ENCODE measurements at places on chromosomes 1 and 21. TPM values are rescaled to one million over a fixed set of nuclear protein-coding genes. Genes with fewer than 3 reads are reported as not detected.

DNA sequence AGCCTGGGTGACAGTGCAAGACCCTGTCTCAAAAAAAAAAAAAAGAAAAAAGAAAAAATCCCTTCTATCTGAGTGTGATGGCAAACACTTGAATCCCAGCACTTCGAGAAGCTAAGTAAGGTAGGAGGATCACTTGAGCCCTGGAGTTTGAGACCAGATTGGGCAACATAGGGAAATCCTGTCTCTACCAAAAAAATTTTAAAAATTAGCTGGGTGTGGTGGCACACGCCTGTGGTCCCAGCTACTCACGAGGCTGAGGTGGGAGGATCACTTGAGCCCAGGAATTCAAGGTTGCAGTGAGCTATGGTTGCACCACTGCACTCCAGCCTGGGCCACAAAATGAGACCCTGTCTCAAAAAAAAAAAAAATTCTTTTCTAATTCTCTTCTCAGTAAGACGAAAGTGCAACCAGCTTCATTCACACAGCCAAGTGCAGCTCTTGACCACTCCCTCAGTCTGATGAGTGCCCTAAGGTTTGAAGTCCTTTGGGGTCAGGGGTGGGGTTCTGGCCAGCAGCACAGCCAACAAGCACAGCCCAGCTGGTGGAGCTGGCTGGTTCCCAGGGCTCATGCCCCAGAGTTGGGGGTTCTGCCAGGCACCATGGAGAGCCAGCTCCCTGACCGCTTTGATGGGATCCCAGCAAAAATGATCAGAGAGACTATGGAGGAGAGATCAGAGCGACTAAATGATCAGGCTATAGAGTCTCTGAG lies 8.0 kb downstream of the SLC2A5 start:
- peaks cover 29% of the 10 kb centered on the region for H3K4me1 ChIP-seq
- H3K27me3 ChIP-seq = no peaks in the 10 kb centered on the region
- no peak overlapping the region for H3K4me3 ChIP-seq
- no peak overlapping the region for H3K27ac ChIP-seq

GRCh38 chr1:199129247-199129646 lies 490.4 kb downstream of the PTPRC start:
- H3K27ac ChIP-seq = no peak overlapping the region
- H3K4me3 ChIP-seq = no peak overlapping the region
- H3K4me1 ChIP-seq = no peaks in the 10 kb centered on the region
- DNase-seq = no peak
- H3K36me3 ChIP-seq = no peaks in the 10 kb centered on the region

DNA sequence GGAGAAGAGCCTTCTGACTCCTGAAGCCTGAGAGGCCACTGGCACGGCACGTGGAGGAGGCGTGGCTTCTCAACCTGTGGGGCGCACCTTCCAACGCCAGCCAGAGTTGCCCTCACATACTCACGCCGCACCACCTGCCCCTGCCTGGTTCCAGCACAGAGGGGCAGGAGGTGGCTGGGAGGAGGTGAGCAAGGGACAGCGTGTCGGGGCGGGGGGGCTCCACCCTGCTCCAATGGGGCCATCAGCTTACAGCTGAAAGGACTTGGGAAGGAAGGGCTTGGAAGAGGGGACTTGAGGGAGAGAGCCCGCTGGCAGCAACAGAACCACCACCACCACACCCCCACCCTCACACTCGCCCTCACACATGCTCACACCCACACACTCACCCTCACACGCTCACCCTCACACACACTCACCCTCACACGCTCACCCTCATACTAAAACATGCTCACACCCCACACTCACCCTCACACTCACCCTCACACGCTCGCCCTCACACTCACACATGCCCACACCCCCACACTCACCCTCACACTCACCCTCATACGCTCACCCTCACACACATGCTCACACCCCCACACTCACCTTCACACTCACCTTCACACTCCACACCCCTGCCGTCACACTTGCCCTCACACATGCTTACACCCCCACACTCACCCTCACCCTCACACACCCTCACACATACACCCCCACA lies 41.6 kb upstream of the EDN2 start:
- DNase-seq = no peak
- no peak overlapping the region for H3K27ac ChIP-seq
- H3K4me1 ChIP-seq = no peaks in the 10 kb centered on the region
- no peak overlapping the region for H3K4me3 ChIP-seq
- H3K27me3 ChIP-seq = no peaks in the 10 kb centered on the region
- no peaks in the 10 kb centered on the region for H3K36me3 ChIP-seq

- no peak overlapping the region for H3K27ac ChIP-seq
- DNase-seq = no peak
- H3K4me1 ChIP-seq = no peaks in the 10 kb centered on the region
- no peaks in the 10 kb centered on the region for H3K36me3 ChIP-seq
- no peaks in the 10 kb centered on the region for H3K27me3 ChIP-seq
- H3K4me3 ChIP-seq = no peak overlapping the region
Observed at GRCh38 chr1:115261496-115261895, 76.6 kb downstream of the NGF start.

GRCh38 chr1:155856257-155856974 lies 598 bp downstream of the GON4L start:
- DNase-seq = no peak
- peak overlapping the region; percentile 77 for H3K4me3 ChIP-seq
- peaks cover 16% of the 10 kb centered on the region for H3K36me3 ChIP-seq
- 0 out of 2 replicates have a peak overlapping the region, but pooled peaks have one; percentile 15 for H3K27ac ChIP-seq

- DNase-seq = no peak
- H3K36me3 ChIP-seq = no peaks in the 10 kb centered on the region
- H3K27ac ChIP-seq = no peak overlapping the region
- peaks cover 11% of the 10 kb centered on the region for H3K4me1 ChIP-seq
- no peak overlapping the region for H3K4me3 ChIP-seq
Observed at GRCh38 chr1:41627491-41628280, 143.2 kb upstream of the EDN2 start.

DNA sequence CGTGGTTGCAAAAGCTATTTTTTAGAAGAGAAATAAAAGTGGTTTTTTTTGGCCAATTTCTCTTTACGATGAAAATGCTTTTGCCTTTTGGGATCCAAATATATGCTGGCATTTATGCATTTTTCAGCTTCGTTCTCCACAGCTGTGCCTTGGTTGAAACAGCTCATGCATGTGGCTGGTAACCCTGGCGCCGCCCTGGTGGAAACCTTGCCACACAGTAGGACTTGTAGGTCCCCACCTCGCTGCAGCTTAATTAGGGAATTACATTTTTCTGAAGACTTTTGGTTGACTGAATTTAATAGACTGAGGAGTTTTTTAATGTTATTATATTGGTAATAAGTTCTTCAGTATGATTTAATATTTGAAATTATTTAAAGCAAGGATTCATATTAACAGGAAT lies 12.7 kb upstream of the PCP4 start:
- no peaks in the 10 kb centered on the region for H3K4me1 ChIP-seq
- no peaks in the 10 kb centered on the region for H3K27me3 ChIP-seq
- H3K4me3 ChIP-seq = no peak overlapping the region

DNA sequence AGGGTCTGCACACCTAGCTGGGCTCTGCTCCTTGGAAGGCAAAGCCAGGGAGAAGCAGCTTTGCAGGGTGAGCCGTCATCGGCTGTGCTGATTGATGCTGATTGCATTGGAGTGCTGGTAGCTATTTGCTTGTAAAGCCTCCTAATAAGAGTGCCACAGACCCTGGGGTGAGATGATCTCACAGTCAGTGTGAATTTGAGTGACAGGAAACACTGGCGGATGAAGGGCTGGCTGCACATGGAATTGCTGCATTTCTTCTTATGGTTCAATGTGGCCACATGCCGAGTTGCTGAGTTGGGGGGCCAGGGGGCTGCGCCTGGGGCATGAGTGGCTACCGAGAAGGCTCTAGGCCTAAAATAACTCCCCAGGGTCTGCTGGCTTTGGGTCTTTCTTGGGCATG lies 138.2 kb upstream of the CACNA1E start:
- no peaks in the 10 kb centered on the region for H3K4me1 ChIP-seq
- DNase-seq = no peak
- no peak overlapping the region for H3K27ac ChIP-seq
- no peaks in the 10 kb centered on the region for H3K36me3 ChIP-seq

DNA sequence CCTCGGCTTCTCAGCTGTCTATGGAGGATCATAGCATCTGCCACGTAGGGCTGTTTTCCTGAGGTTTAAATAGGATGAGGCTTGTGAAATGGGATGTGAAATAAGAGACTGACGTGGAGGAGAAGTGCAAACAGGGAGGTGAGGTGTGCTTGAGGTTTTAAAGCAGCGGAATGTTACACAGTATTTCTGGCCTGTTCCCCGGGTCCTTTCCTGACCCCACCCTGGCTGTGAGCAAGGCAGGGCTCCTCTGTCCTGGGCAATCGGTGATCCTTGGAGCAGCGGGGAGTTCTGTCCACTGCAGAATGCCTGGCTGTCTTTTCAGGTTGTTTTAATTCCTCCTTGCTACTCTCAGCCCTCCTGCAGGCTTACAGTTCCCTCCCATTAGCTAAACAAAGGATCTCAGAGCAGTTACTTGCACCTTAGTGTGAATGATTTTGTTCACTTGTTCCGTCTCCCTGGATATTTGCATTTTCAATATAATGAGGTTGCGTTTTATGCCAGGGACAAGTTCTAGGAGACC lies 38.6 kb downstream of the LHX4 start:
- no peaks in the 10 kb centered on the region for H3K27me3 ChIP-seq
- H3K4me3 ChIP-seq = no peak overlapping the region
- H3K27ac ChIP-seq = no peak overlapping the region
- H3K36me3 ChIP-seq = no peaks in the 10 kb centered on the region

GRCh38 chr1:183645531-183645930 lies 7.6 kb downstream of the APOBEC4 start:
- no peaks in the 10 kb centered on the region for H3K36me3 ChIP-seq
- no peak overlapping the region for H3K27ac ChIP-seq
- peaks cover 3% of the 10 kb centered on the region for H3K4me1 ChIP-seq
- no peaks in the 10 kb centered on the region for H3K27me3 ChIP-seq

- no peaks in the 10 kb centered on the region for H3K36me3 ChIP-seq
- H3K4me1 ChIP-seq = no peaks in the 10 kb centered on the region
- no peaks in the 10 kb centered on the region for H3K27me3 ChIP-seq
- no peak overlapping the region for H3K4me3 ChIP-seq
Observed at GRCh38 chr21:44258056-44258725, 3.5 kb downstream of the DNMT3L start.

GRCh38 chr1:168300626-168301025 lies 19.9 kb downstream of the TBX19 start:
- no peak for DNase-seq

DNA sequence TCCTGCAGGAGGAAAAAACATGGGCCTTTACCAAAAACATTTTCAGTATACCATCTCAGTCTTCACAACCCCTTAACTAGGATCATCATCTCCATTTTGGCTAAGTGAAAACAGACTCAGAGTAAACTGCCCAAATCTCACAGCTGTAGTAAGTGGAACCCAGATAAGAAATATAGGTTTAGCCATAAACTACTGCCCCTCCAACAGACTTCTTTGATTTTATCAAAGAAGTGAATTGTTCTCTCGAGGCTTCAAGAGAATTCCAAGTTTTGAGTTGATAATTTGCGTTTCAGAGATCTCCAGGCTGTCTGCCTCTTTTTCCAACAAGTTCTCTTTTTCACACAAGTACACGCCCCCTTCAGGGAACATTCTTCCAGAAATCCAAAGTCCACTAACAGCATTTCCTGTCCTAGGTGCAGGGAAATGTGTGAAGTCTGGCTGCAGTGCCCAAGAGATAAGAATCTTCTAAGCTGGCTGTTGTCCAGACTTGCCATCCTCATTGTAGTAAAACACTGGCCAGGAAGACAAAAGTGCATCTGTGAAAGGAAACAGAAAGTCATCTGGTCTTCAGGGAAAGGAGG lies 30.8 kb downstream of the RNF19B start:
- peaks cover 14% of the 10 kb centered on the region for H3K4me1 ChIP-seq
- H3K27ac ChIP-seq = peak overlapping the region; percentile 71
- H3K36me3 ChIP-seq = peaks cover 57% of the 10 kb centered on the region
- no peak overlapping the region for H3K4me3 ChIP-seq

GRCh38 chr1:112548547-112548946 lies 39.8 kb downstream of the WNT2B start:
- no peaks in the 10 kb centered on the region for H3K27me3 ChIP-seq
- H3K36me3 ChIP-seq = no peaks in the 10 kb centered on the region
- no peaks in the 10 kb centered on the region for H3K4me1 ChIP-seq
- no peak for DNase-seq

- H3K27me3 ChIP-seq = no peaks in the 10 kb centered on the region
- H3K4me1 ChIP-seq = no peaks in the 10 kb centered on the region
- no peak overlapping the region for H3K4me3 ChIP-seq
Observed at GRCh38 chr1:87790756-87791155, 462.1 kb downstream of the LMO4 start.

- no peak overlapping the region for H3K4me3 ChIP-seq
- DNase-seq = no peak
- H3K4me1 ChIP-seq = no peaks in the 10 kb centered on the region
- no peaks in the 10 kb centered on the region for H3K27me3 ChIP-seq
- H3K27ac ChIP-seq = no peak overlapping the region
Observed at GRCh38 chr1:238401144-238401543, 510.4 kb upstream of the ZP4 start.

DNA sequence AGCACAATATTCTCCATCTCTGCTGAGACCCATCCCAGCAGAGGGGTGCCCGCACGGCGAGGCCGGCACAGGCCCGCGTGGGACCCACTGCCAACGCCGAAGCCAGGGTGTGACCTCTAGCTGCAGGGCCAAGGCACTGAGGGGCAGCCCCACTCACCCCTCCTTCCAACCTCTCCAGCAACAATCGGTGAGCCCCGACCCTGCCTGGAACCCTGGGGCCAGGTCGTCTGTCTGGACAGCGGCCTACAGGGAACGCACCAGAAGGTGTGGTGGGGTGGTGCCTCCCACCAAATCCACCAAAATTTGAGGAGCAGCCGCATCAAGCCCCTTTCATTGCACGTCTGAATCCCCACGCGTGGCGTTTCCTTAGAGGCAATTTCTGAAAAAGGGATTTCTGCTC lies 63.0 kb upstream of the ADARB1 start:
- no peak overlapping the region for H3K4me3 ChIP-seq
- peaks cover 12% of the 10 kb centered on the region for H3K4me1 ChIP-seq
- no peak for DNase-seq
- no peaks in the 10 kb centered on the region for H3K36me3 ChIP-seq
- no peaks in the 10 kb centered on the region for H3K27me3 ChIP-seq

- H3K27me3 ChIP-seq = no peaks in the 10 kb centered on the region
- H3K4me3 ChIP-seq = no peak overlapping the region
- no peak overlapping the region for H3K27ac ChIP-seq
- H3K36me3 ChIP-seq = no peaks in the 10 kb centered on the region
- no peaks in the 10 kb centered on the region for H3K4me1 ChIP-seq
- DNase-seq = no peak
Observed at GRCh38 chr1:53498555-53499131, 39.4 kb downstream of the DMRTB1 start.

- no peaks in the 10 kb centered on the region for H3K27me3 ChIP-seq
- no peak for DNase-seq
- H3K4me3 ChIP-seq = no peak overlapping the region
- no peak overlapping the region for H3K27ac ChIP-seq
Observed at GRCh38 chr1:14031461-14031860, 331.5 kb downstream of the PRDM2 start.

GRCh38 chr1:44037154-44037553 lies 5.9 kb upstream of the SLC6A9 start:
- H3K4me3 ChIP-seq = no peak overlapping the region
- H3K4me1 ChIP-seq = peaks cover 22% of the 10 kb centered on the region
- no peak overlapping the region for H3K27ac ChIP-seq
- H3K27me3 ChIP-seq = no peaks in the 10 kb centered on the region

Gene SYPL2
- total RNA-seq = not detected

Gene PRKAA2
- not detected for total RNA-seq

Gene G0S2
- total RNA-seq = 6.9 TPM

Gene AGBL4
- not detected for total RNA-seq

Gene TRPM2
- not detected for total RNA-seq

Gene TCHHL1
- total RNA-seq = not detected

Gene TLR5
- total RNA-seq = not detected

All from Karpas-422 (cell line).